Transverse colon (tissue), 4 donors: ENCODE measurements at places on chromosomes 6 and 20.

DNA sequence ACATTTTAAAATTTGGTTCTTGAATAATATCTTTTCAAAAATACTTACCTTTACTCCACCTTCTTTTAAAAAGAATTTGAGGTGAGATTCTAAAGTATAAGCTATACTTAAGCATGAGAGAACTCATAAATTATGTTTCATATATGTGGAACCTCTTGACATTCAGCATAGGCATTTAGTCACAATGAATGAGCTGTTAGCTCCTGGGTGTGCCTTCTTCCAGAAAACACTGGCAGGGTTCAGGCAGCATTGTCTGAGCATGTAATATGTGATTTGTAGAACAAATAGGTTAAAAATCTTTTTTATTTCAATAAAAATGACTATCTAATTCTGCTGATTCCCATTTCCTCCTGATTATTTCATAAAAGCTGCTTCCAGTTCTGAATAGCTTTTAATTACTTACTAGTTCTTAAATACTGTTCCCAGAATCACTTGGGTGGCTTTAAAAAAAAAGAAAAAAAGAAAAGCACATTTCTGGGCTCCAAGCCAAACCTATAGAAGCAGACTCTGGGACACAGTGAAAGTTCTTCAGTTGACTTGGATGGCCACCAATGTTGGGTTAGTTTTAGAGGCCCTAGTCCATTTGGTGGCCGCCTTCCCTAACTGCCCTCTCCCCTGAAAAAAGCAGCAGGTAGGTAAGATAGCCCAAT is 20.2 kb downstream of the RNF8 start:
- no peak overlapping the region for H3K4me3 ChIP-seq
- H3K4me1 ChIP-seq = no peaks in the 10 kb centered on the region
- H3K27me3 ChIP-seq = no peaks in the 10 kb centered on the region
- DNase-seq = no peak

- no peaks in the 10 kb centered on the region for H3K27me3 ChIP-seq
- no peak overlapping the region for H3K27ac ChIP-seq
- no peak overlapping the region for H3K4me3 ChIP-seq
- H3K4me1 ChIP-seq = no peaks in the 10 kb centered on the region
Measured at GRCh38 chr6:152241013-152241766, 396.0 kb downstream of the SYNE1 start.

GRCh38 chr20:23647346-23647745 is 9.6 kb upstream of the CST3 start:
- no peaks in the 10 kb centered on the region for H3K27me3 ChIP-seq
- no peaks in the 10 kb centered on the region for H3K36me3 ChIP-seq
- no peak overlapping the region for H3K4me3 ChIP-seq
- H3K4me1 ChIP-seq = no peaks in the 10 kb centered on the region
- DNase-seq = no peak

DNA sequence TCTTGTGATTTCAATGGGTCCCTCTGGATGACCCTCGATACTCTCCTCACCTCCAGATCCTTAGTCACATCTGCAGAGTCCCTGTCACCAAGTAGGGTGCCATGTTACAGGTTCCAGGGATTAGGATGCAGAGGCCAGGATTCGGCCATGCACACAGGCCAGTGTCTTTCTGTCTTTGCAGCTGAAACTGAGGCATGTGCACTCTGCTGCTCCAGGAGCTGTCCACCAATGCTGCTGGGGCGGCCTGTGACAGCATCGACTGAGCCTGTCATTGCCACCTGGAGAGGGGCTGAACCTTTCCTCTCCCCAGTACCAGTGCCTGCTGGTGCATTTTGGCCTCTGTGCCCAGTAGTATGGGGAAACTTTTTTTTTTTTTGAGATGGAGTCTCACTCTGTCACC is 4.4 kb upstream of the RBM38 start:
- DNase-seq = no peak
- H3K4me1 ChIP-seq = peaks cover 61% of the 10 kb centered on the region
- H3K27me3 ChIP-seq = no peaks in the 10 kb centered on the region
- H3K27ac ChIP-seq = no peak overlapping the region
- no peaks in the 10 kb centered on the region for H3K36me3 ChIP-seq

GRCh38 chr6:91167846-91168245 is 581.0 kb upstream of the MAP3K7 start:
- no peaks in the 10 kb centered on the region for H3K36me3 ChIP-seq
- no peak overlapping the region for H3K4me3 ChIP-seq
- H3K27ac ChIP-seq = no peak overlapping the region

DNA sequence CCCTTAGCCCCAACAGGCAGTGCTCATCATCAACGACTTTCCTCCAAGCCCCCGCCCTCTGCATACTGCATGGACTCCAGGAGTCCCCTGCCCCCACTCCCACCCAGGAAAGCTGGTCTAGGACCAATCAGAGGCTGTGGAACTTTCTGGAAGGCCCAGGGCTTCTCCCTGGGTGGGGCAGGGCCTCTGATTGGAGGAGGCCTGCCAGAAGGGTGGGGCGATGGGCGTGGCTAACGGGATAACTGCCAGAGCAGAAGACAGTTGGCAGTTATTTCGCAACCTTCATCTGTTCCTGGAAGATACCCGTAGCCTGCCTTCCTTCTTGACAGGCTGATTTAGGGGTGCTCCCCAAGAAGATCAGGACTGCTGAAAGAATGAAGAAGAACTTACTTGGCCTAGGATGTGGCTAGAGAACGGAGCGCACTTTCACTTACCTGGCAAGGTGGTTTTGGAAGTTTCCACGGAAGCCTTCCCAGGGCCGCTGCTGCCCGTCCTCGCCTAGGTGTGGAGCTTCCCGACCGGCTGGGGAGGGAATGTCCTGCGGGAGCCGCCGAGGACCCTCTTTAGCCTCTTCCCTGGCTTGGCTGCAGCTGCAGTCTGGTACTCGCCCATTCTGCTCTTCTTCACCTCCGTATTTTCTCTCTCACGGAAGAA is 209.0 kb downstream of the LRFN2 start:
- no peaks in the 10 kb centered on the region for H3K4me1 ChIP-seq
- H3K36me3 ChIP-seq = no peaks in the 10 kb centered on the region
- no peaks in the 10 kb centered on the region for H3K27me3 ChIP-seq
- no peak overlapping the region for H3K27ac ChIP-seq
- no peak for DNase-seq

- peaks cover 37% of the 10 kb centered on the region for H3K4me1 ChIP-seq
- no peak for DNase-seq
- peak overlapping the region; percentile 91 for H3K27ac ChIP-seq
Measured at GRCh38 chr6:29968130-29968529, 25.8 kb downstream of the HLA-A start.

DNA sequence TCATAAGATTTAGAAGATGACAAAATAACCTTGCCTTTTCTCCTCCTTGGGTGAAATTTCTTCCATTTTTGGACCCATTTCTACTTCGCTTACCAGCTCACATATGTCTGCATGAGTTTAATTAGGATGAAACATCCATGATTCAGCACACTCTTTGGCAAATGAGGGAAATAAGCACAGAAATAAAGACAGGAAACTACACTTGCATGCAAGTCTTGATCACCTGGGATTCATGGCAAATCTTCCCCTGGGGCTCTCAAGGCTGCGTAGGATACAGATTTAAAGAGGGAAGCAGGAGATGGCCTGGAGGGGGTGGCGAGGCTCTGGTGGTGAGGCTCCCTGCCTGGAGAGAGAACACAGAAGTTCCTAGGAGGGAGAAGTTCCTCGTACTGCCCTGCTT is 147.8 kb downstream of the EDN3 start:
- peaks cover 70% of the 10 kb centered on the region for H3K27me3 ChIP-seq
- H3K36me3 ChIP-seq = no peaks in the 10 kb centered on the region
- no peak for DNase-seq

DNA sequence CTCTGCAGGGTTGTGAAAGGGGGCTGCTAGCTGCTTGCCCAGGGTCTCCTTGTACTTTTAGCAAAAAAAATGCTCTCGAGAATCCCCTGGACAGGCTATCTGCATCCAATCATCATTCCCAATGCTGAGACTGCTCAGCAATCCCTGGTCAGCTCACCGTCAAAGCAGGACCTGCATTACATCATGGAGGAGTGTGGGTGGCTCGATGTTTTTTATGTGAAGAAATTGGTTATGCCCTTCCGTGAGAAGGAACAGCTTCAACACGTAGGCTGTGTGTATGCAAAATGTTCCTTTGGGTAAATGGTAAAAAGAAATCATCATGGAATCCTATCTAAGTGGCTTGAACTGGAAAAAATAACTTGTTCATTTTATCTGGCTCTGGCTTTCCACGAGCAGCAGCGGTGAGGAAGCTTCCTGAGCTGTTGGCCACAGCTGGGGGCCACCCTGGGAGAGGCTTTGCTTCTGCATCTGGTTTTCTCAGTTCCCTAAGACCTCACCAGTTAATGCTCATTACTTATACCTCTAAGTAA is 111.4 kb downstream of the FYN start:
- no peaks in the 10 kb centered on the region for H3K36me3 ChIP-seq
- H3K27me3 ChIP-seq = no peaks in the 10 kb centered on the region
- H3K4me1 ChIP-seq = peaks cover 51% of the 10 kb centered on the region

- H3K27me3 ChIP-seq = no peaks in the 10 kb centered on the region
- no peak for DNase-seq
- H3K27ac ChIP-seq = no peak overlapping the region
- H3K36me3 ChIP-seq = no peaks in the 10 kb centered on the region
Measured at GRCh38 chr20:25544734-25545133, 40.6 kb downstream of the NINL start.

DNA sequence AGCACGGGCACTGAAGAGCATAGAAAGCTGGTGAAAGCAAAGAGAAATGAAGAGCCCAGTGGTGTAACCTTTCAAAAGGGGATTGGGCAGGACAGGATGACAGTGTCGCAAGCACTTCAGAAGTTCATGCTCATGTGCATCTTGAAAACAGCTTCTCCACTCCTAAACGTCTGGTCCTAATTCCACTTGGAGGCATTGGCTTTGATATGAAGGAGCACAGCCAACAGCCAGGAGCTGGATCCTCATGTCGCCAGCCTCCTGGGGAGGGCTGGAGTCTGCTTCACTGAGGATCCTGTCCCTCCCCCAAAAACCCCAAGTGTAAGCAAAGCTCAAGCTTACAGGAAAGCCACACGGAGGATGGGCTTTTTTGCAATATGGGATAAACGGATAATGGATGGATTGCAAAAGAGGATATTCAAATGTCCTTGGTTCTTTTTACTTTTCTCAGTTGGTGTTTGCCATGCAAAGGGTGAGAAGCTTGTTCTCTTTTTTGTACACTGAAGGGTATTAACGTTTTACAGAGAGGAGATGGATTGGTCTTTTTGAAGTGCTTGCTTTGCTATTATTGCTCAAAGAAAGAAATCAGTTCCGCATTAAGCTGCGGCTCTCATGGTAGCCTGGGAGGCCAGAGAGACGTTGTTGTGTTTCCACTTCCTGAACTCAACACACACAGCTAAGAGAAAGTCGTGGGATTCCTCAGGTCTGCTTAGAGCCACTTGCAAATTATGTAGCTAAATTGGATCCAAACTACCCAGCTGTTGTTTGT is 92.2 kb downstream of the SIM1 start:
- no peaks in the 10 kb centered on the region for H3K27me3 ChIP-seq
- H3K27ac ChIP-seq = no peak overlapping the region
- no peaks in the 10 kb centered on the region for H3K4me1 ChIP-seq
- no peak overlapping the region for H3K4me3 ChIP-seq
- no peak for DNase-seq

GRCh38 chr20:32511358-32512046 is 73.6 kb downstream of the NOL4L start:
- H3K27me3 ChIP-seq = no peaks in the 10 kb centered on the region
- no peak for DNase-seq
- H3K27ac ChIP-seq = no peak overlapping the region
- H3K36me3 ChIP-seq = no peaks in the 10 kb centered on the region
- no peak overlapping the region for H3K4me3 ChIP-seq
- no peaks in the 10 kb centered on the region for H3K4me1 ChIP-seq

GRCh38 chr6:111916747-111917146 is 43.5 kb upstream of the FYN start:
- no peaks in the 10 kb centered on the region for H3K4me1 ChIP-seq
- no peaks in the 10 kb centered on the region for H3K36me3 ChIP-seq
- DNase-seq = no peak
- H3K27ac ChIP-seq = no peak overlapping the region
- no peaks in the 10 kb centered on the region for H3K27me3 ChIP-seq

- no peak for DNase-seq
- no peak overlapping the region for H3K4me3 ChIP-seq
- H3K36me3 ChIP-seq = no peaks in the 10 kb centered on the region
- H3K27me3 ChIP-seq = no peaks in the 10 kb centered on the region
- no peak overlapping the region for H3K27ac ChIP-seq
- peaks cover 2% of the 10 kb centered on the region for H3K4me1 ChIP-seq
Measured at GRCh38 chr6:3919130-3919628, 70.0 kb downstream of the FAM50B start.

DNA sequence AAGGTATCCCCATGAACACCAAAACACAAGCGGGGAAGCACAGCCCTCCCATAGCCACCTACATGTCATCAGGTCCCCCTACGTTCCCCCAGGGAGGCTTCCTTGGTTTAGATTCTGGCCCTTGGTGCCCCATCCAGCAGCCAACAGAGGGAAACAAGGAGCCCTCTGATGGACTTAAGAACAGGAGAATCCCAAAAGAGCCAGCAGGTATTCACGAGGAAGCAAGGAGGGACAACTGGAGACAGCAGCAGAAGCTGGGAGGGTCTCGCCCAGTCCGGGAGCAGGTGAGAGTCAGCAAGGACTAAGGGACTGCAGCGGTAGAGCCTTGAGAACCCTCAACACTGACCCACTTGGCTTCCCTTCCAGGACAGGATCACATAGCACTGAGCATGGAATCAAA is 58.4 kb upstream of the TOP1 start:
- no peak overlapping the region for H3K27ac ChIP-seq
- H3K4me3 ChIP-seq = no peak overlapping the region
- H3K36me3 ChIP-seq = no peaks in the 10 kb centered on the region
- no peaks in the 10 kb centered on the region for H3K27me3 ChIP-seq
- no peaks in the 10 kb centered on the region for H3K4me1 ChIP-seq

- DNase-seq = no peak
- H3K4me3 ChIP-seq = no peak overlapping the region
- H3K27ac ChIP-seq = no peak overlapping the region
- H3K4me1 ChIP-seq = no peaks in the 10 kb centered on the region
- H3K27me3 ChIP-seq = no peaks in the 10 kb centered on the region
Measured at GRCh38 chr20:9576695-9577094, 62.3 kb downstream of the LAMP5 start.

- no peak for DNase-seq
- peaks cover 27% of the 10 kb centered on the region for H3K4me1 ChIP-seq
- H3K4me3 ChIP-seq = no peak overlapping the region
- H3K27me3 ChIP-seq = no peaks in the 10 kb centered on the region
- peak overlapping the region; percentile 54 for H3K27ac ChIP-seq
- no peaks in the 10 kb centered on the region for H3K36me3 ChIP-seq
Measured at GRCh38 chr20:41175727-41176330, 38.5 kb downstream of the PLCG1 start.

DNA sequence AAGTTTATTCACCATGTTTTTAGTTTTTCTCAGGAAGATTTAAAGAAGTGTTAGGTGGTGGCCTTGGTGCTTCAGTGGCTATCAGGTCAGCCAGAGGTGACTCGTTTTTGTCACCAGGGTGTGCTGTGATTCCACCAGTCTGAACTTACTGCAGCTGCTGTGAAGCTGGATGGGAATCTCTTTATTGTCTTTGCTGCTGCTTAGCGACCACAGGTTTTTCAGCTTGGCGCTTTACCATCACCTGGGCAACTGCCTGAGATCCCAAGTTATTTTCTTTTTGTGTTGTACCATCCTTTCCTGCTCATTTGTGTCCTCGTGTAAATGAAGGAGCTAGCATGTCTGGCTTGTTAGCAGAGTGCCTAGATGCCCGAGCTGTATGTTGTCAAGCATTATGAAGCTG is 146.9 kb downstream of the MACROD2 start:
- H3K27ac ChIP-seq = no peak overlapping the region
- H3K36me3 ChIP-seq = no peaks in the 10 kb centered on the region
- peak; percentile 18 for DNase-seq
- H3K4me1 ChIP-seq = no peaks in the 10 kb centered on the region

- DNase-seq = no peak
- H3K27me3 ChIP-seq = no peaks in the 10 kb centered on the region
- no peak overlapping the region for H3K27ac ChIP-seq
- H3K36me3 ChIP-seq = no peaks in the 10 kb centered on the region
Measured at GRCh38 chr20:39640147-39640546, 678.0 kb downstream of the DHX35 start.
